Cardiac fibroblast (primary cell): ENCODE measurements at places on chromosomes 2 and 18.

- no peak for DNase-seq
Observed at GRCh38 chr2:181454686-181455450, 2.3 kb upstream of the ITGA4 start.

- DNase-seq, result no peak
Observed at GRCh38 chr18:36175481-36175880, 11.8 kb upstream of the MOCOS start.

- no peak for DNase-seq
Observed at GRCh38 chr2:219076253-219076652, 15.5 kb upstream of the IHH start.

GRCh38 chr2:129080715-129081476, 762.2 kb upstream of the HS6ST1 start:
- no peak for DNase-seq

DNA sequence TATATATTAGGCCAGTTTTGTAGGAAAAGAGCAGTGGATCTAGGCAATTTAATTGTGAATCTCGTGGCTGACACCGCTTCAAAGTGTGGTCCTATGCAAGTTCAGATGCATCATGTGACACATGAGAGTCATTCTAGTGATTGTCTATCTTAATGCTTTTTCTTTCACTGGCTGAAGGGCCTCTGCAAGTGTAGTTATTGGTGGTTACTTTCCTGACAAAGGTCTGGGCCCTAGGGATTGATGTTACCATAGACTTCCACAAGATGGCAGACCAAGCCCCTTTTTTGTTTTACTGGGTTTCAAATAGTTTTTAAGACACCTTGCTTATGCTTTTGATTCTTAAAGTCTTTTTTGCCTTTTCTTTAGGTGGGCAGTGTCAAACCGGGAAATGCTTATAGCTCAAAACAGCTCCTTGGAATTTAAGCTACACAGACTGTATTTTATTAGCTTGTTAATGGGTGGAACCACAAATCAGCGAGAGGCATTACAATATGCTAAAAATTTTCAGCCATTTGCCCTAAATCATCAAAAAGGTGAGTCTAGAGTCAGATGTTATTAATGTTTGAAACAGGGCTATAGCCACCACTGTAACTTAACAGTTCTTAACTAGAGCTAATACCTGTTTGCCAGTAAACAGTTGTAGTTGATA, 25.9 kb downstream of the CD8A start:
- peak; percentile 62 for DNase-seq

DNA sequence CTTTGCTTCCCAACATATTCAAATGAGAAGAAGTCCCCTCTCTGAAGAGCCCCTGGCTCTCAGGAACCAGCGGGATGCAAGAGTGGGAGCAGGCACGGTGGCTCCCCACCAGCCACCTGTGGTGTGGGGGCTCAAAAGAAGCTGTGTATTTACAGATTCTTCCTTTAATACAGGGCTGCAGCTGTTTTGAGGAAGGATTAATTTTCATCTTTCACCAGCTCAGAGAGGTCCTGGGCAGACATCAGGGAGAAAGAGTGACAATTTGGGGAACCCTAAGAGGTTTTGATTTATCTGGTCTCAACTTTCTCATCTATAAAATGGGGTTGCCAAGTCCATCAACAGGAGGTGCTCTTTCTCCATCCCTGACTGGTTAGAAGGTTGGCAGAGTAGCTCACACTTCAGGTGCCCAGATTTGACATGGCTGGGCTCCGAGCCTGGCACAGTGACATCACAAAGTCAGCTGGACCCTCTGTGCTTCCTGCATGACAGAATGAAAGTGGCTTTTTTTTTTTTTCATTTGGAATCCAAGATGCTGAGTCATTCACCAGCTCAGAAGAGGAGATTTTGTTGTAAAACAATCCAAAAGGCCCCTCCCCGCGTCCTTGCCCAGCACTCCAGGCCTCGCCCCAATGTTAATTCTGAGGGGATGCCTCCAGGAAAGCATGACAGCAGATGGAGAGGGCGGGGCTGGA, 15.5 kb upstream of the SIX2 start:
- peak; percentile 97 for DNase-seq

DNA sequence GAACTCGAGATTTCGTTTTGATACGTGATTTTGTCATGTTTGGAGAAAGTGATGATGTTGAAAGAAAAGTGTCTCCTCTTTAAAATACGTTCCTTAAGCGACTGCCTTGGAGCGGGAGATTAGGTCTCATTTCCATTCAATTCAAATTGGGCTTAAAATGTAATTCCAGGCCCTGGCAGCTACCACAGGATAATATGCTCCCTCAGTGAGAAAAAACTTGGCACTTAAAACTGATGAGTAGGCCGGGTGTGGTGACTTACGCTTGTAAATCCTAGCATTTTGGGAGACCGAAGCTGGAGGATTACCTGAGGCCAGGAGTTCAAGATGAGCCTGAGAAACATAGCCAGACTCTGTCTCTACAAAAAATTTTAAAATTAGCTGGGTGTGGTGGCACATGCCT, 146.3 kb upstream of the L3MBTL4 start:
- no peak for DNase-seq

DNA sequence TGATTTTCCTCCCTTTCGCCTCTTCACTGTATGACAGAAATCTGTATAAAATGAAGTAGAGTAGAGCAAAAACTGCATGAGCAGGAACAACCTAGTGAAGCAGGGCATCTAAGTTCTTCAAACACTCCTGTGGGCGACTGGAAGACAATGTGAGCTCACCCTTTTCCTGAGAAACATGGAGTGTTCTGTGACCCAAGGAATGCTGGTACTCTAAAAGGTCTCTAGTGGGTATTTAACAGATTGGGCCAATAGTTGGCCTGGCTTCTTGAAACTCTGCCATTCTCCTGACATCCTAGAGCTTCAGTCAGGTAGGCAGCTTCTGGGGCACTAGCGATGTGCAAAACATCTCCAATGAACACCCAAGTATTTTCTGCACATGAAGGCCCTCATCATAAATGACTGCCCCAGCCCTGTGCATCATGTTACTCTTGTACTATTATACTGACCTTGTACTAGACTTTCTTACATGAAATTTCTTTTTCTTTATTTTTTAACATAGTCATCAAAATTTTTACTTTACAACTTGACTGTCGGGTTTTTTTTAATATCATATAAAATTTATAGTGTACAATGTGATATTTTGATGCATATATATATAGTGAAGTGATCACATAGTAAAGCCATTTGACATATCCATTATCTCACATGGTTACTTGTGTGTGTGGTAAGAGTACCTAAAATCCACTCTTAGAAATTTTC, 294.6 kb upstream of the SESTD1 start:
- DNase-seq, result no peak

GRCh38 chr2:867296-867695, 83.4 kb upstream of the SNTG2 start:
- no peak for DNase-seq

DNA sequence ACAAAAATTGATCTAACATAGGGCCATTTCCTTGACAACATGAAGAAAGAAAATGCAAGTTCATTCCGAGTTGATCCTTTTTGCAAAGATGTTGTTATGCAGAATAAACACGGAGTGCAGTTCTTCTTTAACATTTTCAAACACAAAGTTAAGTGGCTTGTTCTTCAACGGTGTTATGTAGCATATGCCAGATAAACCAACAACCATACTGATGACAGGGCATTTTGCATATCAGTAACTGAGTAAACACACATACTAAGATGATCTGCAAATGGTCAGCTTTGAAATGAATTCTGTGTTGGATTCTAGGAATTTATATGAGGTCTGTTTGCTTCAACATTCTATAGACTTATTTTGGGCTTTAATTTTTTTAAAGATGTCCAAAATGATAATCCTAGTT, 266.4 kb downstream of the GPD2 start:
- no peak for DNase-seq

DNA sequence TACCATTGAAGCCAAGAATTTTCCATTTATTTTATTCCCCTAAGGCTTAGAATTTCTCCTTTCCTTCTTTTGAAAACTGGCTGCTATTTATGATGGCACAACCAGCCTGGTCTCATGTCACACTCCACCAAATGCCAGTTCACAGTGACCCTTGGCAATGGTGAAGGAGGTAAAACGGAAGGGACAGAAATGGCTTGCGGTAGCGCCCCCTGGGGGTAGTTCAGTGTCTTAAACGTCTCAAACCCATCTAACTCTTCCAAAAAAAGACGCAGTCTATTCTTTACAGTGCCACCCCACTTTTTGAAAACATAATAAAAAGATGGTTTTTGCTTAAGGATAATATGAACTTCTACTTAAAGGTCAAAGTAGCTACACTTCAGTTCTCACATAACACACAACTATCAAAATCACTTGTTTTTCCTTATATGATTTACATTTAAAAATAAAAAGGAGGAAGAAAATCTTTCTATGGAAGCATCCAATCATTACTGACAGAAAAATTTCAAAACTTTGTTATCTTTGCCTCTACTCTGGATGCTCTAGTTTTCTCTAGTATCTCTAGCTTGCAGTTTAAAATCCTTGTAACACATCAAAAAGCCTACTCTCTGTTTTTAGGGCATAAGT, 28.0 kb downstream of the PNO1 start:
- peak; percentile 66 for DNase-seq

GRCh38 chr2:67311536-67311935, 85.6 kb upstream of the ETAA1 start:
- peak; percentile 73 for DNase-seq
